ENCODE measurements at places on chromosomes 13 and 19.

GRCh38 chr19:46603195-46603637 is 2.1 kb downstream of the CALM3 start:
- peak; percentile 71 for DNase-seq

GRCh38 chr13:93721483-93721882 is 494.9 kb downstream of the GPC6 start:
- no peak for DNase-seq

- no peak for DNase-seq
Measured at GRCh38 chr19:28736528-28736927, 476.4 kb downstream of the UQCRFS1 start.

DNA sequence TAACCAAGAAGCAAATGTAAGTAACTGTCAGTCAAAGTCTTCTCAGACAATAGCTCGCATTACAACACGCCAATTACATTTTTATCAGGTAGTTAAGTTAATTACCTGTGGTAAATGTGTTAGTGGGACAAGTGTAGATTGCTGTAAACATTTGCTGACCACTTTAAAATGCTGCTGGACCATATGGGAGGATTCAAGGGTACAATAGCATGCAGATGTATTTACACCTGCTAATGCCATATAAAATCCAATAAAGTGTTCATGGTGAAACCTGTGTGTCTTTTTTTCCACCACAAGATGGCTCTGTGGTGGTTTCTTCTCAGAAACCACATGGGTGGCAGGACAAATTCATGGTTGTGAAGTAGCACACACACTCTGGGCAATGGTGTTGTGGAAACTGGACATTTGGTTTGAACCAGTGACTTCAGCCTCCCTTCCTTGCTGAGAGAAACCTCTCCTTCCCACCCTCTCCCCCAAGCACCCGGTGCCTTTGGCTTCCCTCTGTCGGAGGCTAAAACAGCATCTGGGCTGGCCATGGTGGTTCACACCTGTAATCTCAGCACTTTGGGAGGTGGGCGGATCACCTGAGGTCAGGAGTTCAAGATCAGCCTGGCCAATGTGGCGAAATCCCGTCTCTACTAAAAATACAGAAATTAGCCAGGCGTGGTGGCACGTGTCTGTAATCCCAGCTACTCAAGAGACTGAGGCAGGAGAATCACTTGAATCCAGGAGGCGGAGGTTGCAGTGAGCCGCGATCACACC is 18.1 kb upstream of the GTF3A start:
- DNase-seq: no peak

DNA sequence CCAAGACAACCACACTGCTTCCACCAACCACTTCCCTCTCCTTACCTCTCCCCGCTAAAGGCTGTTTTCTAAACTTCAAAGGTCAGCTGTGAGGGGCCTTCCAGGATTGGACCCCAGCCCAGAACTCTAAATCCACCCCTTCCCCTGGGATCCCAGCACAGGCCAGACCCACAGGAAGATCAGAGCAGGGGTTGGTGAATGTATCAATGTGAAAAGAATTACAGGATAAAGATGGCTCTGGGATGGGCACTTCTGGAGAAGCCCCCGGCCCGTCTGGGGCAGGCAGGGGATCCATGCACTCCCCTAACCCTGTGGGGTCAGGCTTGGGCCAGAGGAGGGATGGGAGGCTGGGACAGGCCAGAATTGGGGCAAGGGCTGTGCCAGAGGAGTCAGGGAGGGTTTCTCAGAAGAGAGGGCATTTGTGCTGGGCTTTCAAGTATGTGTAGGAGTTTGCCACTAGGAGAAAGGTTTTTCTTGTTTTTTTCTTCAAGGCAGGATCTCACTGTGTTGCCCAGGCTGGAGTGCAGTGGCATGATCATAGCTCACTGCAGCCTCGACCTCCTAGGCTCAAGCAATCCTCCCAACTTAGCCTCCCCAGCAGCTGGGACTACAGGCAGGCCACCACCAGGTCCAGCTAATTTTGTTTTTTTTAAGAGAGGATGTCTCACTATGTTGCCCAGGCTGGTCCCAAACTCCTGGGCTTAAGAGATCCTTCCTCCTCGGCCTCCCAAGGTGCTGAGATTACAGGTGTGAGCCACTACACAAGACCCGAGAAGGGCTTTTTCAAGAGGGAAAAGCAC is 1.0 kb upstream of the MEF2B start:
- no peak for DNase-seq

DNA sequence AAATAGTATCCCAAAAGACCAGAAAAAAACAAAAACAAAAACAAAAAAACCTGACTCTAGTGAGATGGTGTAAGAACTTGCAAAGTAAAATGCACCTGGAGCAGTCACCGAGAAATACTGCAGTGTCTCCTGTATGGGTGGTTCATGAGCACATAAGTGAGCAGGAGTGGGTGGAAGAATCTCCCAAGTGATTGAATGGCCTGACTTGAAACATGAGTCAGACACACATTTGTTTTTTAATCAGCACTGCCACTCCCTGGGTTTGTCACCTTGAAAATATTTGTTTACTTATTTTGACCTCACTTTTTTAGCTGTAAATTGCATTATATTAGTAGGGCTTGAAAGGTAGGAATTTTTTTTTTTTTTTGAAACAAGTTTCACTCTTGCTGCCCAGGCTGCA is 2.0 kb downstream of the ZNF431 start:
- no peak for DNase-seq

- DNase-seq: no peak
Measured at GRCh38 chr13:36530050-36530789, 97.9 kb downstream of the CCNA1 start.

DNA sequence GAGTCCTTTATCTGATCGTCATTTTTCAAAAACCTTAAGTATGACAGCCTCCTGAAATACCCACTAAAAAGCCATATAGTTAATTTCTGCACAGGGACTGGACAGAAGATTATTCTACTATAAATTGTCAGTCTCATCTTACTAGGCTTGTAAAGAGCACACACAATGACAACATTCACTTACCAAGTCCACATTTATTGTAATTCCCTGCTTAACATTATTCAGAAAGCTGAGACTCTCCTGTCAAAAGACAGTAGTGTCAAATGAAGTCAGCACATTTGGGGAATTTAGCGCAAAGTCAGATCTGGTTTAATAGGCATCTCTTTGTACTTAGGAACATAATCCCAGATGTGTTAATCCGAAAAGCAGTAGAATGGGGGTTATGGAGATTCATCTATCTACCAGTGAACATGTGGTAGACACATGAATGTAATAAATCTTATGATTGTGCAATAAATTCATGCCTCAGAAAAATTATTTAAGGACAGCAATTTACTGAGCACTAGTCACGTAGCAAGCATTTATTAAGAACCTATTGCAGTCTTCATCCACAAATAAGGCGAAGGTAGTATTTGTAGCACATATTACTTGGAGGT is 224.6 kb upstream of the GPC6 start:
- no peak for DNase-seq

DNA sequence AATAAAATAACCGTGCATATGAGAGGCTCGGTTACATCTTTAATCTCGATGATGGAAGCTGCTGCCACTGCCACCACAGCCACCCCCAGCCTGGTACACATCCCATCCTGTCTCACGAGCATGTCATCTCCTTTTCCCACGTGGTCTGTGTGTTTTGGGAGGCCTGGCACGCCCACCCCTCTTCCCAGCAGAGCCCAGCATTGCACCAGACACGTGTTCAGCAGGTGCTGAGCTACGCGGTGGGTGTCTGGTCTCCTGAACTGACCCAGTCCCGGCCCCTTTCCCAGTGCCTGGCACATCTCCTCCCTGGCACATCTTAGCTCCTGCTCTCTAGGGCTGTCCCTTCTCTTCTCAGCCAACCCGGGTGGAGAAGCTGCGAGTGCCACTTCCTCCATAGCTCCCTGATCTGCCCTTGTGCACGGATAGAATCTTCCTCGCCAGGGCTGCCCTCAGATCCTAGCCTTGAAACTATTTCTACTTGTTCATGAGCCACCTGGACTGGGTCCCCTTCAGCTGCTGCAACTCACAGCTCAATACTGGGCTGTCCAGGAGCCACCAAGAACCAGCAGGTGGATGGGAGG is 36.8 kb upstream of the ZNF536 start:
- DNase-seq: no peak

DNA sequence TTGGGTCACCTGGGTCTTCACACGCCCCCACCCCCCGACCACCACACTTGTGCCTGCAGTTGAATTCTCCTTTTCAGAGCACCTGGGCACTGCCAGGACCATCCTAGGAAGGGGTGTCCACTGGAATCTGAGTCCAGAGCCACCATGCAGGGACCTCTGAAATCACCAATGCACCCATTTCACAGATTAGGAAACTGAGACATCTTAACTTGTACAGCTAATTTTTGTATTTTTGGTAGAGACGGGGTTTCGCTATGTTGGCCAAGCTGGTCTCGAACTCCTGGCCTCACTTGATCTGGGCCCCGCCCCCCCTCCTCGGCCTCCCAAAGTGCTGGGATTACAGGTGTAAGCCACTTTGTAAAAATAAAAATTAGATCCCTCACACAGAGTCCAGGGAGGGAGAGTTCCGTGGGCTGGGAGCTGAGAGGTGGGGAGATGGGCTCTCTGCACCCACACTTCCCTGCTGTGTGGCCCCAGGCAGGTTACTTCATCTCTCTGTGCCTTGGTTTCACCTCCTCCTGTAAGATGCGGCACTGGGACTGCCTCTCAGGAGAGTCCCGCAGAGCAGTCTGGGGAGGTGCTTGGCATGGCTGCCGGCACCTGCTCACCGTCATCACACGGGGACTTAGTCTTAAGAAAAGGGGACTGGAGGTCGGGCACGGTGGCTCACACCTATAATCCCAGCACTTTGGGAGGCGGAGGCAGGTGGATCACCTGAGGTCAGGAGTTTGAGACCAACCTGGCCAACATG is 45.9 kb upstream of the C19orf12 start:
- no peak for DNase-seq

DNA sequence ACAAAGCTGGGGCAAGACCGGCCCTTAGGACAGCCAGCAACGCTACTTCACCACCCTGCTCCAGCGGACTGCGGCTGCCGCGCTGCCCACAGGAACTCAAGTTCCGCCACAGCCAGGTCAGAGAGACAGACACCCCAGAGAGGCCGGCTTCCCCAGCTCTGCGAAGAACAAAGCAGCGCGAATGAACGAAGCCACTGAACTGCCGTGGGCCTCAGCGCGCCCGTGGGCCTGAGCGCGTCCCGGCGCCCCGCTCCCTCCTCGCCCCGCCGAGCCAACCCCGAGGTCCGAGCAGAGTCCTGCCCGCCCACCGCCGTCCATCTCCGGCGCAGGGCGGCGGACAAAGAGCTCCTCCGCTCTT is 158.4 kb downstream of the RNF17 start:
- DNase-seq: no peak

DNA sequence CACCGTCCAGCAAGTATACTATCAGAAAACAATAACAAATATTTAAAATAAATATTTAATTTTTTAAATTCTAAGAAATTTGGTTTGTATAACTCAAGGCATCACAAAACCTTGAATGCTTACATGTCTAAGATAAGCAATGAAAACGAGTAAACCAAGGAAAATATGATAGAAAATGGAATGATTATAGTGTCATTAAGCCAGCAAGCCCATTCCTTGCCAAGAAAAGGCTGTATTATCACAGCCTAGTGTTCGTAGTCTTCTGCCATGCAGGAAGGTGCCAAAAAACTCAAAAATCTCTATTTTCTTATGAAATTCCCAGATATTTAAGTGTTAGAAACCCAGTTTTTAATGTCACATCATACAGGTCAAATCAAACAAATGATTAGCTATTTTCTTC is 136.4 kb downstream of the STOML3 start:
- DNase-seq: no peak

GRCh38 chr13:60244381-60244780 is 80.7 kb upstream of the DIAPH3 start:
- DNase-seq: no peak

- DNase-seq: no peak
Measured at GRCh38 chr13:74560325-74560724, 426.1 kb upstream of the KLF12 start.

DNA sequence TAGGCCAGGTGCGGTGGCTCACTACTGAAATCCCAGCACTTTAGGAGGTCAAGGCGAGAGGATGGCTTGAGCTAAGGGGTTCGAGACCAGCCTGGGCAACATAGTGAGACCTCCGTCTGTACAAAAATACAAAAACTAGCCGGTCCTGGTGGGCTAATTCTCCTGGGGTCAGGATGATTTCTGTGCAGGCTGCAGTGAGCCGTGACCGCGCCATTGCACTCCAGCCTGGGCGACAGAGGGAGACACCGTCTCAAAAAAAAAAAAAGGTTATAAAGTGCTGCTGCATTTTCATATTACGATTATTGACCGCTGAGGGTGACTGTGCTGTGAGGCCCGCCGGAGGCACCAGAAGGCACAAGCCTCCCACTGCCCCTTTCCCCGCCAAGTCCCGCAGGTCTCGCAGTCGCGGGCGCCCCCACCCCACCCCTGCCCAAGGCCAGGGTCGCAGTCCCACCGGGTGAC is 477 bp upstream of the PLEKHF1 start:
- DNase-seq: no peak

DNA sequence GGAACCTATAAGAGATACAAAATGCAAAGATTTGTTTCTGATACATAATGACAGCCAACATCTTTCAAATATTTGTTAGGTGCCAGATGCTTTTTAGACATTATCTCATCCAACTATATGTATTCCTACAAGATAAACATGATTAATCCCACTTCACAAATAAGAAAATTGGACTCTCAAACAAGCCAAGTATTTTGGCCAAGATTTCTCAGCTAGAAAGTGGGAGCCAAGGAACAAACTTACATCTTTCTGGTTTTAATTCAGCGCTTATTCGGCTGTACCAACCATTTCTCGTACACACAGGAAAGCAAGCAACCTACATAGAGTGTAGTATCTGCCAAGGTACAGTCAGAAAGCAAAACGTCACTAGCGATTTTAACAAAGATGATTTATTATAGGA is 85.7 kb upstream of the SERP2 start:
- no peak for DNase-seq

DNA sequence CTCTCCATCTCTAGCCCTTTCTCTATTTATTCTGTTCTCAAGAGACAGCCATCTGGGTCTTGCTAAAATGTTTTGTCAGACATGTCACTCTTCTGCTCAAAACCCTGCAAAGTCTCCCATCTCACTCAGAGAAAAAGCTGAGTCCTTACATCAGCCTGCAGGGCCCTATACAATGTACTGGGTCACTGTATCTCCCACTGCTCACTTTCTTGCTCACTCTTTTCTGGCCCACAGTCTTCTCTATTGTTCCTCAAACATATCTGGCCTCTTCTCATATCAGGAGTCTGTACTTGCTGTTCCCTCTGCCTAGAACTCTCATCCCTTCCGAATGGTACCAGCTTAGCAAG is 189.2 kb downstream of the ENOX1 start:
- no peak for DNase-seq

DNA sequence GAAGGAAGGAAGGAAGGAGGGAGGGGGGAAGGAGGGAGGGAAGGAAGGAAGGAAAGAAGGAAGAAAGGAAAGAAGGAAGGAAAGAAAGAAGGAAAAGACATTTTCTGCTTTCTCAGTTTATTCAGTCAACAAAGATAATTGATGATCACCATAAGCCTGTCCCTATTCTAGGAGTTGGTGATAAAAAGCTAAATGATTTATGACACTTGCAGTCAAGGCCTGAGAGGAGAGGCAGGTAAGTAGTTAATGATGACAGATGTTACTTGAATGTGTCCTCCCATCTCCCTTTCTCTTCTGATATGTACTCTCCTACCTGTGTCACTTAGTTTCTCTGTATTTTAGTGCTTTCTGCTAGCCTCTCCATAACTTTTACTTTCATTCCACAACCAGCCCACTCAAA is 141.3 kb downstream of the SLITRK6 start:
- DNase-seq: no peak

GRCh38 chr19:41755328-41755913 is at the start of gene CEACAM6:
TSS of gene CEACAM6 (plus strand) at chr19:41755530. CDS start at chr19:41755639, 109 bp downstream.
- peak; percentile 23 for DNase-seq
